ENCODE measurements at places on chromosomes 3 and 15.
A peak's percentile ranks its signal among the peaks of the same experiment; 100 is the strongest.

DNA sequence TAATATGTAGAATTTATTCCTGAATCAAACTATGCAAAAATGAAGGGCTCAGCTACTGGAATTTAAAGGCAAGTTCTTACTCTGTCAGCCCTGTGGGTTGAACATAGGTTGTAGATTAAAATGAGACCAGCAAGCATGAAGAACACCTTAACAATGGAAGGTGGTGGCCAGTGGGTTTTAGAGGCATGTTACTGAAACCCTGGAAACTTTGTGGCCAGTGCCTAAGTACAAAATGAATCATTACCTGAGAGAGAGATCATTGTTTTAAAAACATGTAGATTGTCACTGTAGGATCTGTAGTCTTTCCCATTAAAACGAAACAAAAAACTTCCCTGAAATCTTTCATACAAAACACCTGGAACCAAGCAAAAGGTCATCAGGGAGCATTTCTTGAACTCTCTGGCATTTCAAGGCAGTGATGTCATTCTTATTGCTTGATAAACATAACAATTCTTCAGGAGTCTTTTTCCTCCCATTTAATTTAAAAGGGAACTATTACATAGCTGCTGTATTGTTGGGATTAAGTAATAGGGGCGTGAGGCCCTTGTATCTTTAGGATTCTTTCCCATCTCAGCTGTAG is 51.8 kb downstream of the TMEM108 start:
- DNase-seq = no peak

GRCh38 chr15:36940636-36941260 is 159.6 kb downstream of the MEIS2 start:
- peak; percentile 44 for DNase-seq

DNA sequence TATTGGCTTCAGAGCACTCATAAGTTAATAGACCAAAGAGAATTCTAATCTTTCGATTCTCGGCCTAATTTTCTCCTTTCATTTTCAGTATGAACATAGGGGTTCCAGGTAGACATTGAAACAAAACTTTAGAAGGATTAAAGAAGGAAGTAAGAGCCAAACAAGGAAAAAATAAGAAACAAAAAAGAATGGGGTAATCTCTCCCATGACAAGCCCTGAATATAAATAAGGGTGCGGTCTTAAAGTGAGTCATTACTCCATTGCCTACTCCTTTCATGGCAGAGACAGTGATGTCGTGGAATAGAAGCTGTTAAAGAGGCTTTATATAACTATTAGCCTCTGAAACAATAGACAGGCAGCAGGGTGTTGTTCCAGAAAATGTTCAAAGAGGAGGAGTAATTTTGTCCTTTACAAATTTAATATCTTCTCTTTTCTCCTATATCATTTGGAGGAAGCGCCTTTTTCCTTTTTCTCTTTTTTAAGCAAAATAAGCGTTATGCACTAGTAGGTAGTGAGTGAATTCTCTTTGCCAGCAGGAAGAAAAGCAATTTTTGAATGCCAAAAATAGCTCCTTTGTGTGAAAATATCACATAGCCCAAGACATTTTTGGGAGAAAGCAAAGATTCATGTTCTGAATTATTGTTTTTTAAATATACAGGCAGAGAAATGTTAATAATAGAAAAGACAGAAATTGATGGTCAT is 607.9 kb upstream of the KCNMB2 start:
- DNase-seq = peak; percentile 26

- DNase-seq = no peak
Measured at GRCh38 chr3:152323834-152324233, 55.1 kb downstream of the MBNL1 start.

DNA sequence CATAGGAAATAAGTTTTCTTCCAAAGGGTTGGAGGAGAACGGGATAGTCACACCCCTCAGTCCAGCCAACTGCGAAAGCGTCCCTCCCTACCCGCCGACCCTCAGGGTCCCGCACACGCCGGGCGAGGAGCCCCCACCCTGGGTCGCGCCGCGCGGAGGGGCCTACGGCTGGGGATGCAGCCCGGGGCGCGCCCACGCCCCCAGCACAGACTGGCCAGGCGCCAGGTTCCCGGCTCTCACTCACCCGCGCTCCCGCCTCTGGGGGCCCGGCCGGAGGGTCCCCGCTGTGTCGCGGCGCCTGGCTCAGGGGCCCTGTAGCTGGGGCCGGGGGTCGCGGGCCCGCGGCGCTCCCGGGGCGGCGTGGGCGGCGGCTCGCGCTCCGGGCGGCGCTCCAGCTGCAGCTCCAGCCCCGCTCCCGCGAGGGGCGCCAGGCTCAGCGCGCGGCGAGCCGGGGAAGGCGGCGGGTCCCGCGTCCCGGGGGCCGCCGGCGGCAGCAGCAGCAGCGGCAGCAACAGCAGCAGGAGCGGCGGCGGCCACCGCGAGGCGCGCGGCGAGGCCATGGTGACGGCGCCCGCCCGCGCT is 375 bp downstream of the HEG1 start:
- peak; percentile 73 for DNase-seq

- no peak for DNase-seq
Measured at GRCh38 chr3:14605744-14606143, 45.8 kb upstream of the CCDC174 start.

DNA sequence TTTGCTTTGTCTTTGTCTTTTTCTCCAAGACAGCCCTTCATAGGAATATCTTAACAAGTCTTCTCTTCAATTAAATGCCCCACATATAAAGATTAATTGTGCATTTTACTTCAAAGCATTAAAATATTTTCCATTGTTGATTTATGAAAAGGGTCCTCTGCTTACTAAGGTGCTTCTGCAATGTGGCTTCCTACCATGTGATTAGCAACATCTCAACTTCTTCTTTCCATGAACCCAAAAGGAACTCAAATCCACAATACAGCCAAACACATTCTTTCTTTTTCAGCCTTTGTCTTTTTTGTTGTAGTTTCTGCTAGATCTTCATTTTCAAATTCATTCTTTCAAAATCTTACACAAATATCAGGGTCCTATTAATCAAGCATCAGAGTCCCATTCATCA is 309.2 kb downstream of the NSUN3 start:
- no peak for DNase-seq

DNA sequence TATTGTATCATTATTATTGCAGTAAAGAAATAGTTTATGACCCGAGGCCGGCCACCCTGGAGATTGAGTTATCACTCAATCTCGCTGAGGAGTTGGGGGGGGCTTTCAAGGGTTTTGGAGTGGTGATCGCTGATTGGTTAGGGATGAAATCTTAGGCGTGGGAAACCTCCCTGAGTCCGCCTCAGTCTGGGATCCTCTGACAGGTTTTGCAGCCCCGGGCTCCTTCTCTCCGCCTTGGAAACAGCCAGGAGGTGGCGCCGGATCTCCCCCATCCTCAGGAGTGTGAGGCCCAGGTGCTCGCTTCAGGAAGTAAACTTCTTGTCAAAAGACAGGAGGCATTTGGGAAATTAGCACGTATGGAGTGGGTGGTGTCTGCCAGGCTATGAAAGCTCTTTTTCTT is 41.1 kb upstream of the SEC61A1 start:
- DNase-seq = peak; percentile 85

DNA sequence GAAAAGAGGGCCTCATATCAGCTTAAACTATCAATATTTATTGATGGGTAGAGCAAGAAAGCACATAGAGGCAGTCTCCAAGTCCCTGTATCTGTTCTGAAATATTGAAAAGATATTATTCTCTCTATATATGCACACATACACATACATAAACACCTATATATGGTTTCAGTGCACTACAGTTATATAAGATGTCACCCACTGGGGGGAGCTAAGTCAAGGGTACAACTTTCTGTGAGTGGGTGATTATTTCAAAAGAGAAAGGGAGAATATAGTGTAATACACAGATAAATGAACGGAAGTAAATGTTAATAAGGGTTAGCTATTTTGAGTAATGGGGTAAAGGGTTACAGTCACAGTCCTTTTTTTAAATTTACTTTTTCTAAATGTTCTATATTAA is 8.8 kb downstream of the SNTN start:
- DNase-seq = peak; percentile 0

GRCh38 chr3:128133273-128133883 is 9.8 kb upstream of the RUVBL1 start:
- peak; percentile 49 for DNase-seq

DNA sequence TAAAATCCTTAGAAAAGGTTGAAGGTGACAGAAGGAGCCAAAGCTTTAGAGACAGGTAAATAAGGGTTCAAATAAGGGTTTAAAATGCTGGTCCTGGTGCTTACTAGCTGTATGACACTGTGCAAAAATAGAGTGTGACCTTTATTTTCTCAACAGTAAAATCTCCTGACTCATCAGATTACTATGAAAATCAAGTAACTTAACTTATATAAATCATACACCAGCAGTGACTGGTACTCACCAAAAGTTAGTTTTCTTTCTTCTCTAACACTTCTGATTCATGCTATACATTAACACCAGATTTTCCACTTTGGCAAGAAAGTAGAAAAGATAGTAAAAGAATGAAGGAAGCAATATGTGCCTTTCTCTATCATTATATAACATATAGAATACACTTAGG is 205.9 kb upstream of the GBE1 start:
- no peak for DNase-seq

DNA sequence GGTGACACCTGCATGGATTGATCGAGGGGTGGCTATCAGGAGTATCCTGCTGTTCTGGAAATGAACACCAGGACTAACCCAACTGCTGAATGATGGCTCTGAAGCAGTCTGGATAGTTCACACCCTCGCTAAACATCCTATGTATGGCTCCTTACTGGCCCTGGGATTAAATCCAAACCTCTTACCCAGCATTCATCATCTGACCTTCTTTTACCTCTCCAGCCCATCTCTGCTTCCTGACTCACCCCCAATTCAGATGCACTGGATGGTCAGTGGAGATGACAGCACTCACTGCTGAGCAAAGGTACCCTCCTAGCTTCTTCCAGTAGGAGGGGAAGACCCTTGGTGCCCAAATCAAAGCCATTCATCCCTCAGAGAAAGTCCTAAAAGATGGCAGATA is 235.2 kb upstream of the TRIM42 start:
- DNase-seq = no peak

DNA sequence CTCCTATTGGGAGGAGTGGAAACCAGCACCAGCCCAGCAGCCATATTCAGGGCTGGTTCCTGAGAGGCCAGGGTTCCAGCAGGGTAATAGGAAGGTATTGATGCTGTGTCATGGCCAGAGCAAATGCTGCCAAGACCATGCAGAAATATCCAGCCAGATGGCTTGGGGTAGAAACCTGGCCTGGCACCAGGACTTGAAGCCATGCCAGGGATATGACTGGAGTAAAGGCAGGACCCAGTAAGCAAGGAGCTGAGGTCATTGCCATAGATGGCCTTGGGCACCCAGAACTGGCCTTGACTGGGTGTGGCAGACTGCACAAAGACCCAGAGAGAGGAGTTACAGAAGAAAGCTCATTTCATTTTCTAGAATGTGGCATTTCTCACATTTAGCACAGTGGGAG is 257.6 kb upstream of the GOLGA6L4 start:
- no peak for DNase-seq

- no peak for DNase-seq
Measured at GRCh38 chr3:153113541-153113940, 48.5 kb upstream of the RAP2B start.

- no peak for DNase-seq
Measured at GRCh38 chr3:127053979-127054378, 71.1 kb downstream of the PLXNA1 start.
